Urinary bladder (tissue), 4 donors: ENCODE measurements at places on chromosomes 2 and 18. TPM values are rescaled to one million over a fixed set of nuclear protein-coding genes. Genes with fewer than 3 reads are reported as not detected.

GRCh38 chr2:73111073-73112025 is 1.4 kb downstream of the RAB11FIP5 start:
- DNase-seq = no peak

- no peak for DNase-seq
Observed at GRCh38 chr2:221448844-221449390, 123.2 kb downstream of the EPHA4 start.

DNA sequence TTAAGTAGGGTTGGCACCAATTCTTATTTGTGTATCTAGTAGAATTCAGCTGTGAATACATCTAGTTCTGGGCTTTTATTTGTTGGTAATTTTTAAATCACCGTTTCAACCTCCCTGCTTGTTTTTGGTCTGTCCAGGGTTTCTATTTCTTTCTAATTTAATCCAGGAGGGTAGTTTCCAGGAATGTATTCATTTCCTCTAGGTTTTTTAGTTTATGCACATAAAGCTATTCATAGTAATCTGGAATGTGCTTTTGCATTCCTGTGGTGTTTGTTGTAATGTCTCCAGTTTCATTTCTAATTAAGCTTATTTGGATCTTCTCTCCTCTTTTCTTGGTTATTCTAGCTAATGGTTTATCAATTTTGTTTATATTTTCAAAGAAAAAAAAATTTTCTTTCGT is 1361.8 kb upstream of the DDX18 start:
- DNase-seq = no peak

DNA sequence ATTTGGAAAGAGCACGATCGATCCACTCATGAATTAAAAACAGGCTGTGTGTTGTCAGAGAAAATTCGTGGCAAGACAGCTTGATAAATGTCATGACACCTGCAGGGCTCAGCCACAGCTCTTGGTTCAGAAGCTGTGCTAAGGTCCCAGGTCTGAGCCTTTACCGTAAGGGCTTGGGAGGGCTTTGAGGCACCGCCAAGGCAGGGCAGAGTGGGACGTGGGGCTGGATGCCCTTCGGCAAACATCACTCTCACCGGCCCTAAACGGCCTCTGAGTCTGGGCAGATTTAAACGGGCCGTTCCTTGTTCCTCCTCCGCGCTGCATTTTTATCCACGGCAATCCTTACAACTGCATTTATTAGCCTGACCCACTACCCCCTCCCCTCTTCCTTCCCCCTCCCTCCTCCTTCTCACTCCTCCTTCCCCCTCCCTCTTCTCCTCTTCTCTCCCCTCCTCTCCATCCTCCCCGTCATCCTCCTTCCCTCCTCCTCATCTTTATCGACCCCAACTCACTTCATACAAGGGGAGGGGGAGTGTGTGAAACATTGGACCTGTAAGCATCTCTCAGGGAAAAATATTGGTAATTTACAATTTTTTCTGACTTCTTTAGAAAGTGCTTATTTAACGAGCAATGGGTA is 33.9 kb downstream of the MBP start:
- no peak for DNase-seq

- no peak for DNase-seq
Observed at GRCh38 chr18:65206551-65207260, 544.1 kb upstream of the CDH7 start.

Gene NRP2
- 74.4 TPM for polyA plus RNA-seq
